ENCODE measurements at places on chromosomes 4 and X.

DNA sequence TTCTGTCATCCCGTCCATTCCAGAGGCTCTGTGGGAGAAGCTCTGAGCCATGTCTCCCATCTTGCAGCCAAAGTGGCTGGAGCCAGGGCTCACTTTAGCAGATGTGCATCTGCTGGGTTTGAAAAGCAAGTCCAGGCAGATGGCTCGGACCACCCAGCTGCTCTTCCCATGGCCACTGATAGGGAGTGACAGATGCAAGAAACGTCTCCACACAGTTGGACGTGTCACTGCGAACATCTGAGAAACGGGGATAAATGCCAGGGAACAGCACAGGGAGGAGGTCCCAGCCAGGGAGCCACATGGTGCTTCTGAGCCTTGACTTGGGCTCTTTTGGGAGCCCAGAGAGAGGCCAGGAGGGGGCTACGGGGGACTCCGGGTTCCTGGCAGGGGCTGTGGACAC, 242.3 kb downstream of the AFAP1 start:
- DNase-seq, result no peak

DNA sequence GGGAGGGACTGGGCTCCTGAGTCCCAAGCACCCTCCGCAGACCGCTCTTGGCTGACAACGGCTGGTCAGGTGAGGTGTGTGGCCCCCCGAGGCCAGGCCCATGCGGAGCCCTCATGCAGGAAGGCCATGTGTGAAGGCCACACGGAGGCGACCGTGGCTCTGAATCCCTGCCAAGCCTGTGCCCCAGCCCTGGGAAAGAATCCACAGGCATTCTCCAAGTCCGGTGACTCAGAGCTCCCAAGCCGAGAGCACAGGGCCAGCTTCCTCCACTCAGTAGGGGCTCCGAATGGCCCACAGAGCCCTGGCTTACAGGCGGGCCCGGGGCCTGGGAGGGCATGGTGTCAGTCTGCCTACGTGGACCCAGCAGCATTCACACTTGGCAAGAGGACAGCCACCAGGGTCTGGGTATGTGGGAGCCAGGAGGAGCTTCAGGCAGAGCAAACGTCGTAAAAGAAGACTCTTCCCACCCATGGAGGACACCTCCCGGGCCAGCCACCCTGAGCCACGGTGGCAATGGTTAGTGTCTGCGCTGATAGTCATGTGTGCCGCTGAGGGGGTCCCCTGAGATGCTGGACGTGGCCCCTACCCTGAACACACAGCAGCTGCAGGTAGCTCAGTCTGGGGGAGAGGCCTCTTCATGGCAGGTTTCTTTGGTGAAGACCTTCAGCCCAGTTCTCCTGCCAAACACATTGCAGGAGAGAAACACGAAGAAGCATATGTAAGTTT, 105.7 kb downstream of the PSAPL1 start:
- no peak for DNase-seq

- no peak for DNase-seq
Observed at GRCh38 chr4:109214622-109215301, 87.7 kb downstream of the COL25A1 start.

DNA sequence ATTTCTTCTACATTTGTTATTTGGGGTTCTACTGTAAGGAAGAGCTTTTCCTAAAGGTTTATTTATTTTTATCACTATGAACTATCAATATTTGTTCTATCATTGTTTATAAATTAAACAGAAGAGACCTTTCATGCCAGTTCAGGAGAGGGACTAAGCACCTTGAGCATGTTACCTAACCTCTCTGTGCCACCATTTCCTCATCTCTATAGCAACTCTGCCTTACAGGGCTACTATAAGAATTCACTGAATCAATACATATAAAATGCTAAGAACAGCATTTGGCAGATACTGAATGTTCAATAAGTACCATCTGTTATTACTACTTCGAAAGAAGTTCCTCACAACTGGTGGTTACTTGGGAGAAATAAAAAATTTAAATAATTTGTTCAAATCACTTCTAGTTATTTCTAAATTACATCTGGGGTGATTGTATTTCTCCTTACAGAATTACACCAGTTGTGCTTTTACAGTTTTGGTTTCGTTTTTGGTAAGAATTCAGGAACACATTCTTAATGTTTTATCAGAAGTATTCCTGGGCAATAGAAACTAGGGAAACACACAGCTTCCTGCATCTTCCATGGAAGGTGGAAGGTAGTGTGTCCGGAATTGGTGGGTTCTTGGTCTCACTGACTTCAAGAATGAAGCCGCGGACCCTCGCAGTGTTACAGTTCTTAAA, 32.9 kb downstream of the EREG start:
- DNase-seq, result no peak

GRCh38 chr4:74330295-74330750, 22.1 kb downstream of the EPGN start:
- DNase-seq, result no peak

DNA sequence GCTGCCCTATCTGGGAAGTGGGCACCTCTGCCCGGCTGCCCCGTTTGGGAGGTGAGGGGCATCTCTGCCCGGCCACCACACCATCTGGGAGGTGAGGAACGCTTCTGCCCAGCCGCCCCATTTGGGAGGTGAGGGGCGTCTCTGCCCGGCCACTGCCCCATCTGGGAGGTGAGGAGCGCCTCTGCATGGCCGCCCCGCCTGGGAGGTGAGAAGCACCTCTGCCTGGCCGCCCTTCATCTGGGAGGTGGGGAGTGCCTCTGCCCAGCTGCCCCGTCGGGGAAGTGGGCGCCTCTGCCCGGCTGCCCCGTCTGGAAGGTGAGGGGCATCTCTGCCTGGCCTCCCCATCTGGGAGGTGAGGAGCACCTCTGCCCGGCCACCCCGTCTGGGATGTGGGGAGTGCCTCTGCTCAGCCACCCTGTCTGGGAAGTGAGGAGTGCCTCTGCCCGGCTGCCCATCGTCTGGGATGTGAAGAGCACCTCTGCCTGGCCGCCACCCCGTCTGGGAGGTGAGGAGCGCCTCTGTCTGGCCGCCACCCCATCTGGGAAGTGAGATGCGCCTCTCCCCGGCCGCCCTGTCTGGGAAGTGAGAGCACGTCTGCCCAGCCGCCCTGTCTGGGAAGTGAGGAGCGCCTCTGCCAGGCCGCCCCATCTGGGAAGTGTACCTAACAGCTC, 9.8 kb downstream of the PABPC1L2A start:
- DNase-seq, result no peak

DNA sequence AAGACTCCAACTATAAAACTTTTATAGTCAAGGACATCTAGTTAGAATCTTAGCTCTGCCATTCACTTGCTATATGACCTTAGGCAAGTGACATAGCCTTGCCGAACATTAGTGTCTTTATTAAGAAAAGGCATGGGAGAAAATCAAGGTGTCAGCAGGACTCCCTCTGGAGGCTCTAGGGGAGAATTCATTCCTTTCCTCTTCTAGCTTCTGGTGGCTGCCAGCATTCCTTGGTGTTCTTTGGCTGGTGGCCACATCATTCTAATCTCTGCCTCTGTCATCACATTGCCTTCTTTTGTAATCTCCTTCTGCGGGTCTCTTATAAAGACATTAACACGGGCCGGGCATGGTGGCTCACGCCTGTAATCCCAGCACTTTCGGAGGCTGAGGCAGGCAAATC, 99.8 kb downstream of the PPP1R2C start:
- no peak for DNase-seq

DNA sequence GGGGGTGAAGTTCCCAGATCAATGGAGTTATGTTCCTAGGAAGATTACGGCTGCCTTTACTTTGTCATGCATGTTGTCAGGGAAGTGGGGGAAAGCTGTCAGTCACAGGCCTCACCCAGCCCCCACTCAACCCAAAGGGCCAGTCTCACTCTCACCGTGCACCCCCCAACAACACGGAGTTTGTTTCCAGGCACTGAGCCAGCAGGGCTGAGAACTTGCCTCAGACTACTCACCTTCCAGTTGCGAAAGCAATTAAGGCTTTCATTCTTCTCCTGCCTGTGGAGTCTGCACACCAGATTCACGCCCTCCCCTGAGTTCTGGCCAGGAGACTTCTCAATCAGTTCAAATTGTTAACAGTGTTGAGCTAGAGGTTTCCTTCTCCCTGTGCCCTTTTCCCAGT, 114.3 kb downstream of the SH3BGRL start:
- DNase-seq, result no peak

DNA sequence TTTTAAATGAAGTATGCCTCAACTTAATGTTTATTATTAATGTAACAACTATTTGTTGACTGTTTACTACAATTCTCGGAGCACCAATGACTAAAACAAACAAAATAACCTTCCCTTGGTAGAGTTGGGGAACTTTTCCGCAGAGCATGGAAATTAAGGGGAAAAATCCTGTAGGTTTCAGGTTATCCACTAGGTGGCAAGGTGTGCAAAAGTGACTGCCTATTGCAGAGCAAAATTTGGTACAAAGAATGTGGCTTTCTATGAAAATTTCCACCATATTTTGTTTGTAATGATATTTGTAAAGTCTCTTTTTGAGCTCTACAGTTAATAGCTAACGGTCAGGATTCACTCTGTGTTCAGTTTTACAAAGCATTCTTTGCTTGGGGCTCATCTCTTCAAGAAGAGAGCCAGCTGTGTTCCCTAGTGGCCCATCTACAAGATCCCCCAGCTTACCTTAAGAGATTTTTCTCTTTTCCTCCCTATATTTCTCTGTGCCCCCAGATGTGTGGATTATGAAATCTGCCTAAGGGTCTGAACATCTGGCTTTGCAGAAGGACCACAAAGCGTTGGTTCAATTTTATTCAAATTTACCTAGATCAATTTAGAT, 61.1 kb downstream of the FBXO8 start:
- DNase-seq, result no peak
